Fibroblast of the conjunctiva (primary cell): ENCODE measurements at places on chromosomes 2 and 18.

DNA sequence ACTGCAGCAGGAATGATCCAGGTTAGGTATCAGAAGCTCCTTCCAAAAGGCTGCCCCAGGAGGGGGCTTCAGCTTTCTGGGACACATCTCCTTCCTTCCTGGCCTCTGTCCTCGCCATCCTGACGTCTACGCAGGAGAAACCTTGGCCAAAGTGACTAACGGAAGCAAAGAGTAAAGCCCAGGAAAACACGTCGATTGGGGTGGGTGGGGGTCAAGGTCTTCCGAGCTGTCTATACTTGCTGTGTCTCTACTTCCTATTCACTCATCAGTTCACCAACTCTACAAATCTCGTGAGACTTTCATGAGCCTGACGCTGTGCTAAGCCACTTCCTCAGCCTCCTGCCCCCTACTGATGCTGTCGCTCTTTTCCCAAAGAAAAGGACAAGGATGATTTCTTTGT is 212.6 kb downstream of the TNS1 start:
- no peak for DNase-seq

DNA sequence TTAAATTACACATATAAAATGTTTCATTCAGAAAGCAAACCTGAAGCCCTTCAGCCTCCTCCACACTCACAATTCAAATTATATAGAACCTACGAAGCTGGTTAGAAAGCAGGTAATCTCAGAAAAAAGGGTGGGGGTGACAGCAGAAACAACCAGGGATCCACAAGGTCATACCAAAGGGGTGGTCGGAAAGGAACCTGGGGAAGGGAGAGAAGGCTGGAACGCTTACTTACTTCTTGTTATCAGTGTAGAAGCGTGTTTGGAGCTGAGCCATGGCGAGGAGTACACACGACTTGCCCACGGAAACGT is 316 bp downstream of the WDR12 start:
- no peak for DNase-seq

DNA sequence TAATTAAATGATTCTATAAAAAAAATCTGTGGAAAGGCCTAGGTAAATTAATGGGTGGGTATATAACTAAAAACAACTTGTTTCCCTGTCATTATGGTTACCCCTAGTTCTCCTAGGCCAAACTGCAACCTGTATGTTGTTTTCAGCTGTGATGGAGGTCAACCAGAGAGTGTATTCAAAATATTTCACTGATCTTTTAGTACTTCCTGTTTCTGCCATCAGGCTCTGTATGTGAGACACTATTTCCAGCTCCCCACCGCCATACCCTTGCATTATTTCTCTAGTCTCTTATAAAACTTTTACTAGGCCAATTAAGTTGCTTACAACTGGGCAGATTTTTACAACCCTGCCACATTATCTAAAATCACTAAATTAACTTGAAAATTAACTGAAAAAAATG is 21.0 kb upstream of the CDKL4 start:
- DNase-seq: no peak

- DNase-seq: no peak
Observed at GRCh38 chr18:36640021-36640952, 188.5 kb downstream of the TPGS2 start.

GRCh38 chr2:141316103-141316502 is 814.7 kb downstream of the LRP1B start:
- no peak for DNase-seq

DNA sequence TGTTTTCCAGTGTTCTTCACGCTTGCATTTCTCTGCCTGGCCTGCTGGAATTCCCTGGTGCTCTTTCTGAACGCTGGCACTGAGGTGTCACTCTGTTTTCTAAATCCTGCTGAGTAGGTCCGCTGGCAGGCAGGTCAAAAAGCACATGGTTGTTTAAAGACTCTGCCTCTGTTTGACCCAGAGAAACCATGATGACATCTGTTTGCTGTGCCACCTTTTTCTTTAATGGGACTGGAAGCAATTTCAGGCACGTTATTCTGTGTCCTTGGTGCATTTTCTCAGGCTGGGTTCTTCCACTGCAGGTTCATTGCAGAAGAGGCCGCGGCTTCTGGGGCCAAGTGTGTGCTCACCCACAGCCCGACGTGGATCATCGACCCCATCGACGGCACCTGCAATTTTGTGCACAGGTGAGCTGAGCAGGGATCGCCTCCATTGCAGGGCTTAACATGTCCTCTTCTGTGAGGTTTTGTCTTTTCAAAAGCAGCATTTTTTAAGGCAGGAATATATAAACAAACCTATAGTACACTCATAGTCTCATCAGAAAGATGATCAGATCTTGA is 28.4 kb downstream of the IMPA2 start:
- DNase-seq: no peak

GRCh38 chr2:46337208-46337994 is 40.2 kb downstream of the EPAS1 start:
- no peak for DNase-seq

GRCh38 chr2:207492461-207492860 is 37.3 kb upstream of the CREB1 start:
- DNase-seq: no peak

GRCh38 chr18:36215577-36215976 is 28.3 kb downstream of the MOCOS start:
- no peak for DNase-seq

DNA sequence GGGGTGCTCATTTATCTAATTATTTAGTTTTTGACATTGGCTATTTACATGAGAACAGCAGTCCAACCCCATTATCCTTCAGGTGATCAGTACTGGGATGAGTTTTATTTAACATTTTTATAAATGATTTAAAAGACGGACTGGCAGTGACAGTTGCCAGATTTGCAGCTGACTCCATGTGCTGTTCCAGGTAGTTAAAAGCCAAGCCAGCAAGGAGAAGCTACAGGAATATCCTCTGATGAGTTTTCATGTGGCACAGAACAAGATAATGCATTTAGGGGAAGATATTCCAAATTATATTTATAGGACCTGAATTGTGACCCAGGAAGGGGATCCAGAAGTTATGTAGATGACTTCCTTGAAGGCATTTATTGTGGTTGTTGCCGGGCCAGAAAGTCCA is 210.0 kb downstream of the MCFD2 start:
- no peak for DNase-seq

DNA sequence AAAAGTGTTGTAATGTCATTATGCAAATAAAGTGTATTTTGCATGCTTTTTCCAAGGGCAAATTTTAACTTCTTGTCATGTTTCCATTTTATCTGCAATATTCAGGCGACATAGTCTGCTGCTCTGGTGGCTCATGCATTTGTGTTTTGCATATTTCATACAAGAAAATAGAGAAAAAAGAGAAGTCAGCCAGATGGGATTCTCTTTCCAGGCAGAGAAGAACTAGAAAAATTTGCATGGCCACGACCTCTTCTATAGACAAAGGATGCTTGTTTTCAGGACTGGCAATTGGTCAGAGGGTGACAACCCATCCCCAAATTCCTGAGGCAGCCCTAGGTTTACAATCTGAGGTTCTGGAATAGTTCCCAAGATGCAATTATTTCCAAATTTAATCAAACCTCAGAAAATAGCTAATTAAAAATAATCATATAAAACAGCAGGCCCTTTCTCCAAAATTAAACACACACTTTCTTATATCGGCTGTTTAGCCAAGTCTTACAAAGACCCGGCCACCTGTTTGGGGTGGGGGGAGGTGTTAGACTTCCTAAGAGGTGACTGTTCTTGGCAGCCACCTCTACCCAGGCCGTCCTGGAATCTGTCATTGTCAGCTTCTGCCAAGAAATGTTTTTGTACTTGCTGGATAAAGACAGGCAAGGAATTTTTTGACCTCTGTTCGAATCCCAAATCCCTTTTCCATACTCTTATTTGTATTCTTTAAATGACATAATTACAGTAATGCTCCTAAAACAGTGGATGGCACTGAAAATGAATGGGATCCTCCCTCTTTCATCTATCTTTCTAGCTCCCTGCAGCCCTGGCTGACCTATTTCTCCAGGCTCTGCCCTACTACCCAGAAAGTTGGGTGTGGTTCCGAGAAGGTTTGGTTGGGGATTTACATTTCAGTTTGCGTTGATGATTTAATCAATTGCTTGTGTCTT is 20.8 kb upstream of the SOS1 start:
- no peak for DNase-seq

GRCh38 chr2:63124218-63124617 is 73.6 kb downstream of the OTX1 start:
- DNase-seq: no peak

DNA sequence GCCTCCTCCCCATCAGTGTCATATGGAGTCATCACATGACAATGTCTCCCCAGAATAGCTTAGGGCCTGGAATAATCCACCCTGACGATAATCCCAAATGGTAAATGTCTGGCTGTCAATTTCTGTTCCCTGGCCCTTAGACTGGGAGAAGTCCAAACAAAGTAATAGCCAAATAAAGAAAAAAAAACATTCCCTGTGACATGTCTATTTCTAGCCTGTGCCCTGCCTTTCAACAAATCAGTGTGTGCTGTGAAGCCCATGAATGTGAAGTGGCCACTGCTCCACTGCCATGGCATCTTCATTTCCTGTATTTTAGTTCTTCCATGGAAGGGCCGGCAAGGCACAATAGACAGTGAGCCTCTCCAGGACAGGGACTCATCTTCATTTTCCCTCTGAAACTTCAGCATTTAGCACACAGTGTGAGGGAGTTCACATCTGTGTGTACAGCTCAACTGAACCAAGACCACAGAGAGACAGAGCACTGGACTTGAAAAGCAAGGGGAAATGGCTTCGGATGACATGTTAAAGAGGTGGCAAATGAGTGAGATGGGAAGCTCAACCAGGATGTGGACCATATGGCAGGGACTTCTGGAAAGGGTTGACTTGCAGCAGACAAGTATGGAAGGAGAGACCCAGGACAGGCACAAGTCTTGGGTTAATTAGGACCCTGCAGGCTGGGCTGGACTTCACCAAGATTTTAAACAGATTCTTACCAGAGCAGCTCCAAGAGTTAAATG is 140.0 kb downstream of the ANTXR1 start:
- DNase-seq: no peak

DNA sequence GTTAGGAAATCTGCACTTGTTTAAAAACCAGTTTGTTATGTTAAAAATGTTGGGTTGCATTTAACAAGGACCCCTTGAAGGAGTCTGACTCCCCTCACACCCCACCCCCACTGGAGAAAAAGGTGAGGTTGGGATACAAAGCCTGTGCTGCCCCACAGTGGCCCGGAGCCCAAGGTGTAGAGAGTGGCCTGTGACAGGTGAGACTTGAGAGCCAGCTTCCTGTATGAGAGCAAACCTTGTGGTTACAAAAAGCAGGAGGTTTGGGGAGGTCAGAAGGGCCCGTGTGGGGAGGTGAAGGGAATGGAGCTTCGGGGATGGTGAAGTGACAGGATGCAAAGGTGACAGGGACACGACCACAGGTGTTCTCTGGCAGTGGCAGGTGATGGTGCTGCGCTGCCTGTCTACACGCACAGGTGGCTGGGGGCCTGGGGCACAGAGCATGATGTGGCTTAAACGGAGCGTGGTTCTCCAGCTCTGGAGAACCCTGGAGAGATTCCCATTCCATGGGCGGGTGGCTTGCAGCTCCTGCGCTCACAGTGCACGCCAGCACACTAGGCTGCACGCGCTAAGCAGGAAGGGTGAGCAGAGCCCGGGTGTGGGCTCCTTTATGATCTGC is 29.0 kb downstream of the IMPA2 start:
- no peak for DNase-seq

DNA sequence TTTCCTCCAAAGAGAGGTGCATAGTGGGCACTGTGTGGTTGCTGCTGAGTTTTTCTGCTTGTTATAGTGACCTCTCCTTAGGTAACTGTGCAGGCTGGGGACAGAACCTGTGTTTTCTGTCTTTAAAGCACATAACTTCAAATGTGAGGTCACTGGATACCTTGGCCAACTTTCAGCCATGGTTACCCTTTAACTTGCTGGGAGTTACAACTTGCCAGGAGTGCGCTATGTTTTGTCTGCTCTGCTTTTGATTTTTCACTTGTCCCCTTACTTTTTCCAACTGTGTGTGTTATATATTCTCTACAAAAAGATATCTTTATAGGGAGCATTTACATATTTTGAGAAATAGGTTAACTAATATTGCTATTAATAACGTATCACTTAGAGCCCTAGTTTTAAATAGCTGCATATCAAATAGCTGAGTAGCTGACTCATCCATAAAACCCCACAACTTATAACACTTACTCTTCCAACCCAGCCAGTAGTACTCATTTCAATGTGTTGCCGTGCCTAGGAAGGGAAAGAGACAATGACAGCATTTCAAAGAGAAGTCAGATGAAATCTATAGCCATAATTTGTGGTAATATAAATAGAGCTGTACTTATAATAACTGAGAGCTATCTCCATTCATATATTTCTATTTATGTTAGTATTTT is 51.6 kb downstream of the DPP4 start:
- DNase-seq: no peak

DNA sequence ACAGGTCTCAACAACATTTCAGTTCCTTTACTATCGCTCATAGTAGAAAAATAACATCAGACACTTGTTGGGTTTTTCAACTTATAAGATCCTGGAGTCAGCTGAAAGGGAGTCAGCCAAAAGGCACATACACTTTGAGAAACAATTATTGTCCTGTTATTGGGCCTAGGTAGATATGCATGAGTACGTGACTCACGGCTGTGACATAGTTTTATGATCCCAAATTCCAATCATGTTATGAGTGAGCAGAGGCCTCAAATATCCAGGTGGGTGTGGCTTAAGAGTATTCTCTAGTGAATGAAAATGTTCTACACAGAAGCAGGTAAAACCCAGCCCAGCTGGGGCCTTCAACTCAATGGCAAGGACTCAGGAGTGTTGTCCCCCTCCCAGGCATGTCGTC is 27.2 kb downstream of the SERPINB8 start:
- DNase-seq: no peak

DNA sequence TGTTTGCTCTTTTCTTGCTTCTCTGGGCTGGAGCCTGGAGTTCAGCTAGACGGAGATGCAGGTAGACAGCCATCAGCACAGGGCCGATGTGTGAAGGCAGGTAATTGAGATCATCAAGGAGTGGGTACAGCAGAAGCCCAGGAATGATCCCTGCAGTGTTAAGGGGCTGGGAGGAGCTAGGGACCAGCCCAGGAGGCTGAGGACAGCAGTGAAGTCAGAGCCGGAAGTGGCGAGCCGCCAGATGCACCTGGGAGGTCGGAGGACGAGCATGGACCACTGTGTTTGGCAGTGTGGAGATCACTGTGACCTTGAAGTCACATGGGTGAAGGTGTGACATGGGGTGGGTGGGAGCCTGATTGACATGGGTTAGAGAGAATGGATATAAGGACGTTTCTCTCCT is 6.2 kb upstream of the ZNF236 start:
- DNase-seq: no peak

- no peak for DNase-seq
Observed at GRCh38 chr18:35494251-35495220, 3.2 kb downstream of the INO80C start.

- DNase-seq: no peak
Observed at GRCh38 chr2:15727396-15728244, 136.0 kb downstream of the DDX1 start.

DNA sequence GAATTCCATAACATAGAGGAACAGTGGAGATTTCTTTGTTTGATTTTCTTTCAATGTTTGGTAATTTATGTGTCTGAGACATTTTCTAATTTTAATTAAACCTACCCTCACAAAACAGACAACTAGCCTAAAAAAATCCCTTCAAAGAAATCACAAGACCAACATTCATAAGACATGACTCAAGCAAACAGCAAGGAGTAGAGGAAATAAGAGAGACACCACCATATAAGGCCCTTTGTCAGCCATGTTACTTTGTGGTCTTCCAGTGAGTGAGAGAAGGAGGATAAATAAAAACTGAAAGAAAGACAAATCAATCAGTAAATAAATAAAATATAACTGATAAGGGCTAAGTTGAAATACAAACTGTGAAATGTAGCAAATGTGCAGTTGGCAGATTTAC is 830.8 kb upstream of the SLC39A10 start:
- DNase-seq: no peak
